ENCODE measurements at places on chromosomes 1 and 21.

- no peak for DNase-seq
Measured at GRCh38 chr1:230171356-230172015, 104.4 kb downstream of the GALNT2 start.

GRCh38 chr21:35428937-35429336 is 379.8 kb upstream of the RUNX1 start:
- DNase-seq = no peak

DNA sequence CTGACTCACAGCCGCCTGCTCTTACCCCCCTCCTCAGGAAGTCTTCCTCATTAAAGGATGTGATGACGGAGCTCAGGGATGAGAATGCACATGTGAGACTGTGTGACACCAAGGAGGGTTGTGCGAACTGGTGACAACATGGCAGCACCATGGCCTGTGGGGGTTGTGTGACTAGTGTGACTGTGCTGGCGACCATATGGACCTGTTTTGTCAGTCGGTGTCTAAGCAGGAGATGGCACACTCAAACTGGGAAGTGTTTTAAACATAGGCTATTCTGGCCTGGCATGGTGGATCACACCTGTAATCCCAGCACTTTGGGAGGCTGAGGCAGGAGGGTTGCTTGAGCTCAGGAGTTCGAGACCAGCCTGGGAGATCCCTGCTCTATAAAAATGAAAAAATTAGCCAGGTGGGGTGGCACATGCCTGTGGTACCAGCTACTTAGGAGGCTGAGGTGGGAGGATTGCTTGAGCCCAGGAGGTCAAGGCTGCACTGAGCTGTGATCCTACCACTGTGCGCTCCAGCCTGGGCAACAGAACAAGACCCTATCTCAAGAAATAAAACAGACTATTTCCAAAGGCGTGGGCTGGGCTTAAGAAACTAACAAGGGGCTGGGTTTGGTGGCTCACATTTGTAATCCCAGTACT is 7.4 kb downstream of the TRNP1 start:
- no peak for DNase-seq

DNA sequence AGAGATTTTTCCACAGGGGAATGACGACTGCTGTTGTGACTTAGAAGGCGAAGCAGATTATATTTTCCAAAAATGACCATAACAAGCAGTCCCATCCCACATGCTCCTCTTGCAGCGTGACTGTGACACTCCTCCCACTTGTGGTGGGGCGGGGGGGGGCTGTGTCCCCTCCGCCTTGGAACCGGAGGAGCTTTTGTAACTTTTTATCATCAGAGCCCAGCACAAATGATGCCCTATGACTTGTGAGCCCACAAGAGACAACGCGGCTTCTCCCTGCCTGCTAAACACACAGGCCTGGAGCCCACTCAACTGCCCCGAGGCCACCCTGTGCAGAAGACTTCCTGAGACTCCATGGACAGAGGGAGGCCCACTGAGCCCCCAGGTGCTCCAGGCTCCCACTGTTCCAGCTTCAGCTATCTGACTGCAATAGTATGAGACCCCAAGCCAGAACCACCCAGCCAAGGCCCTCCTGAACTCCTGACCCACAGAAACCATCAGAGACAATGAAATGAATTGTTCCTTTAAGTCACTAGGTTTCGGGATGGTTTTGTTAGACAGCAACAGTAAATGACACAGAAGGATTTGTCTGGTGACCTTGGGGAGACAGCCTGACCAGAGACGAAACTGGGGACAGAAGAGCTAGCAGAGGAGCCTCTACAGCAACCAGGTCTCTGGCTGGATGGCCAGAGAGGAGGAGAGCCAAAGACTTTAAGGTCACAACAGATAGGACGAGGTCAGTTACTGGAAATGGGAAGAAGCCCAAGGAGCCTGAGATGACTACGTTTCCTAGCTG is 58.8 kb downstream of the CAPZB start:
- DNase-seq = no peak

DNA sequence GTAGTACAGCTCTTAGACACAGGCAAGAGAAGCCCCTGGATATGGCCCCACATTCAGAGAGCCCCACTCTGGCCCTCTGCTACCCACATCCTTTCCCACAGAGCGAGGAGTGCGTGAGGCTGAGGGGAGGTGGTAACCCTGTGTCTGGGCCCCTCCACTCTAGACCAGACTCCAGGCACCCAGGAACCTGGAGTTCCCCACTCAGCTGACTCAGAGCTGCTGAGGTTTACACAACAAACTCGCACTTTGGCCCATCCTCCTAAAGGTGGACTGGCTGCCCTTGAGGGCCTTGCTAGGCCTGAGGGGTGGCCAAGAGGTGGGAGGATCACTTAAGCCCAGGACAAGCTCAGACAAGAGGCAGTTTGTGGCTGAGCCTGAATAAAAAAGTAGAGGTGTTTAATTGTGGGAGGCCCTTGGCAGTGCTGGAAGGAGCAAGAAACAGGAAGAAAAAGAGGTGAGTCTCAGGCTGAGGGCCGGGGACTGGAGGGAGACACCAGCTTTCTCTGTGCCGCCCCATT is 10.7 kb downstream of the MR1 start:
- DNase-seq = no peak

- DNase-seq = no peak
Measured at GRCh38 chr21:42028766-42029425, 18.7 kb upstream of the ZBTB21 start.

DNA sequence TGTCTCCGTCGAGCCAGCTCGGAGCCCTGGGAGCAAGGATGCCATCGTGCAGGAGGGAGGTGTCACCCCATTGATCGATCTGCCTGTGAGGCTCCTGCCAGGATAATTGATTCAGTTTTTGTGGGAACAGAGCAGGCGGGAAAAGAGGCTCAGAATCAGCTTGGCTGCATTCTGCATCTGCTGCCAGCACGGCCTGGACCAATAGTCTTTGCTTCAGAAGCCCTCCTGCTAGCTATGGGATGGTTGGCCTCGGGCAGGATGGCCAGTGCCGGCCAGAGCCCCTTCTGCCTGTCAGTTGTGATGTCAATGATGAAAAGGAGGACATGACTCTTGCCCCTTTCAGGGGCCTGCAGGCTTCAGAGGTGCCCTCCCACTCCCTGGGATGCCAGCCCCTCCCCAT is 39.6 kb downstream of the PTPRF start:
- DNase-seq = no peak

DNA sequence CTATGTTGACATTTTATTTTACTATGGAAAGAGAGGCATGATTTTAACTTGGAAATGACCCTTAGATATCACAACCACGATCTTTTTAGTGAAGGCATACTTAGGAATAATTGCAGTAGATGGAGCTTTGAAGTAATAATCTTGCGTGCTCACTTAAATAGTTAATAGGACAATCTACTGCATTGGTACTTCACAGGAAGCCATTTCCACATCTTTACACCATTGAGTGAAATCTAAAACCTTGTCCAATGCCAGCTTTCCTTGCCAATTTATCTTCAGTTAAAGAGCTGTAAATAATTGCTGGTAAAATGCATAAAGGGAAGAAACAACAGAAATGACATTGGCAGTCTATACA is 586.3 kb downstream of the ADGRL2 start:
- DNase-seq = no peak

- DNase-seq = peak; percentile 87
Measured at GRCh38 chr1:33298623-33299277, 22.1 kb downstream of the A3GALT2 start.

- DNase-seq = no peak
Measured at GRCh38 chr1:13922466-13923110, 222.6 kb downstream of the PRDM2 start.

GRCh38 chr1:1237874-1238701 is 6.1 kb downstream of the B3GALT6 start:
- DNase-seq = no peak

GRCh38 chr1:115677182-115677555 is 35.4 kb downstream of the VANGL1 start:
- no peak for DNase-seq

DNA sequence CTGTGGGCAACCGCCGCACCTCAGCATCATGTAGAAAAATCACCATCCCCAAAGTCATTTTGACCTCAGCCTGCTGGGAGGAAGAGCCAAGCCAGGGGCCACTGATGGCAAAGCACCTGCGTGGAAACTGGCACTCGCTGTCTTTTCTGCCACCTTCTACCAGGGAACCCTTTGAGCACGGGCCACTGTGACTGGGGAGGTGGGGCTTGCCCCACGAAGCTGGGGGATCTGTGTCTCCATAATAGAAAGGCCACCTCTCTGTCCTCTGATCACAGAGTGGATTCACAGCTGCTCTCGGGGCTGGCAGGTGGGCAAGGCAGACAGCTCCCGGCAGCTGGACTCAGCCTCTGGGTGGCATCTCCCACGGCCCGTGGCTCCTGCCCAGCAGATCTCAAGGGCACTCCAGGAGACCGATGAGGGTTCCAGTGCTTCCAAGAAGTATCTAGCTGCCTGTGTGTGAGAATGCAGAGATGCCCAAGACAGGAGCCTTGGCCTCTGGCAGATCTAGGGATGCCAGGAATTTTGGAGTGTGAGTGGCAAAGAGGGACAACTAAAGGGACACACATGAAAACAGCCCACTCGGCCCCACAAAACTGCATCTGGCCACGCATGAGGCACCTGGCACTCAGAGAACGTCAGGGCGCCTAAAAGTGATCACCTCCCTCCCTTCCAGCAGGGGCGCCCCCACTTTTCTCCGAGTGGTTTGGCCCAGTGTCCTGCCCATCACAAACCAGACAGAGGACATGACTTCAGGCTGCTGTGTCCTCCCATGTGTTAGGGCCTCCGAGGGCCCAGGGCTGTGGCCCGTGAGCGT is 102.6 kb downstream of the PDE9A start:
- no peak for DNase-seq
